ENCODE measurements at places on chromosomes 2 and 18.

DNA sequence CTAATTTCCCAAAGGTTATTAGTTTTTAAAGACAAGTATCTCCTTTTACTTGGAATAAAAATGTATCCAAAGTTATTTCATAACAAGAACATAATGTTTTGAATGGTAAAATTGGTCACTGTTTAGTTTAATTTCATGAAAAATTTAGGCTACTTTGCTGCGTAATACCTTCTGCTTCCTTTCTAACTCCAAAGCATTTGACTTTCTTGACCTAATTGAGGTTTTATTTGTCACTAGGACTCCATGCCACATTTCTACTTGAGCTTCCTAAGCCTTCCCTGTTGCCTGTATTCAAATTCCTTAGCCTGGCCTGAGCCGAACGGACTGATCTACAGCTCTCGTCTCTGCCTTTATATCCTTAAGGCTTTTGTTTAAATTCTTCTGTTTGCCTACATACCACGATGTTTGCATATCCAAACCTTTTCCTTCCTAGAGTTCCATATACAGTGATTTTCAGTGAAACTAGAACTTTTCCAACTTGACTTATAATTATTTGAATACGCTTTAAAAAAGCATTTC, 25.1 kb downstream of the ARMC9 start:
- no peak for DNase-seq

GRCh38 chr2:55585451-55586080, 31.9 kb downstream of the PPP4R3B start:
- no peak for DNase-seq

DNA sequence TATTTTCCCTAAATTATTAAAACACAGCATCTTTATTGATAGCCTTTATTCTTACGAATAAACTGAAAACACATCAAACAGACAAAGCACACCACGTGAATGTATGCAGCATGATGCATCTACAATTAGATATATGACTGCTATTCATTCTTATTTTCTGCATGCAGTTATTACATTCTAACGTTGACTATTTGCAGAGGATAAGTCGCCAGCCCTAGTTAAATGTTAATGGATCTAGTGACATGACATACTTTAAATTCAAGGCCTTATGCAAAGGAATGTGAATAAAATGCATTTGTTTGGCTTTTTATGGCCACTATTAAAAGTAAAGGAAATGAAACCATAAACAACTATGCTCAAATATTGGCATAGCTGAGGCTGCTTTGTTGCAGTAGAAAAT, 172.4 kb downstream of the MAP2 start:
- no peak for DNase-seq

DNA sequence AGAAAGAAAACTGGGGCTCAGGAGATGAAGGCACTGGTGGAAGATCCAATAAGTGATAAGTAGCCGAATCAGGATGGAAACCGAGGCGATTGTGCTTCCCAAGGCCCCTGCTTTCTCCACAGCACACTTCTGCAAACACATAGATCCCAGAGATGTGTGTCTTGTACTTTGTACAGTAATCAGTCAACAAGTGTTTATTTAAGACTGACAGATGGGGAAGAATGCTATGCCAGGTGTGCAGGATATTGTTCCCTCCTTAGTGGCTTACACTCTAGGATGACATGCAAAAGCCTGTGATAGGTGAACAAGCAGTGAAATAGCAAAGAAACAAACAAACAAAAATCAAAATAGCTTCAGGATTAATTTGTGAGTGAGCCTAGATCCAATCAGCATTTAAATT, 116.6 kb downstream of the ACTR3 start:
- DNase-seq: no peak

GRCh38 chr2:48240912-48241311, 289.0 kb upstream of the STON1 start:
- DNase-seq: peak; percentile 86

- no peak for DNase-seq
These were observed 266.3 kb downstream of the MTX2 start for GRCh38 chr2:176535467-176536113.

DNA sequence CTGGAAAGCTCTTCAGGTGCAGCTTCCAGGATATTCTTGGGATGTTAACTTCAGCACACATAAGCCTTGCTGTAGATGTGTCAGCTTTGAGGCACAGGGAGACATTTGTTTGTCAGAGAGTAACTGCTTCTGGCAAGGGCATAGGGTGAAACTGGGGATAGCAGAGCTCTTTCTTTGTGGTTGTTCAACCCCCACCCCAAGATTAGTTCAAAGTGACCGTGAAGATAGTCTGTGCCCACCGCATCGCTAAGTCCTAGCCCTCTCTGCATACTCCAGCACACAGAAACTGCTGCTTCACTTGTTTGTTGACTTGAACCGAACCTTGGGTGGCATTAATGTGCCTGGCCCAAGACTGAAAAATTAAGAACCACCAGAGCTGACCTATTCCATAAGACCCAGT, 1.4 kb downstream of the SLC14A1 start:
- DNase-seq: no peak

- no peak for DNase-seq
These were observed 106.5 kb upstream of the ETAA1 start for GRCh38 chr2:67290451-67291290.

GRCh38 chr2:89767572-89768435, 1076.3 kb downstream of the RPIA start:
- no peak for DNase-seq
